ENCODE measurements at places on chromosomes 16 and 17.
A peak's percentile ranks its signal among the peaks of the same experiment; 100 is the strongest.

DNA sequence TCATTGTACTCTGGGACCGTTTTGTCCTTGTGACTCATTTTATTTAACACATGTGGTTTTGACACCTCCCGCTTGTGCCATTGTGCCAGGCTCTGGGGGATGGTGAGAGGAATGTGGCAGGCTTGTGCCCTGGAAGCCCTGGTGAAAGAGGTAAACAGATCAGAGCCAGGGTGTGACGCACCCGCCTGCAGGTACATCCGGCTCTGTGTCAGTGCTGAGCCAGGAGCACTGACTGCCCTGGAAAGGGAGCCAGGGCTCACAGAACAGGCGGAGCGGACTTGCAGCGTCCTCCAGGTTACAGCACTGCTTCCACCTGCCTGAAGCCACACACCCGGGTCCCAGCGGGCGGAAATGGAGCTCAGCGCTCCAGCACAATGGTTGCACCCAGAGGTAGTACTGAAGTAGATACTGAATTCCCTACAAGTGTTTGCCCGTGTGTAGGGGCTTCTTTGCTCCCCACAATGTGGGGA is 30.6 kb downstream of the CDRT15 start:
- DNase-seq = no peak

GRCh38 chr17:4823373-4824089 is 9.6 kb upstream of the MINK1 start:
- DNase-seq = no peak

DNA sequence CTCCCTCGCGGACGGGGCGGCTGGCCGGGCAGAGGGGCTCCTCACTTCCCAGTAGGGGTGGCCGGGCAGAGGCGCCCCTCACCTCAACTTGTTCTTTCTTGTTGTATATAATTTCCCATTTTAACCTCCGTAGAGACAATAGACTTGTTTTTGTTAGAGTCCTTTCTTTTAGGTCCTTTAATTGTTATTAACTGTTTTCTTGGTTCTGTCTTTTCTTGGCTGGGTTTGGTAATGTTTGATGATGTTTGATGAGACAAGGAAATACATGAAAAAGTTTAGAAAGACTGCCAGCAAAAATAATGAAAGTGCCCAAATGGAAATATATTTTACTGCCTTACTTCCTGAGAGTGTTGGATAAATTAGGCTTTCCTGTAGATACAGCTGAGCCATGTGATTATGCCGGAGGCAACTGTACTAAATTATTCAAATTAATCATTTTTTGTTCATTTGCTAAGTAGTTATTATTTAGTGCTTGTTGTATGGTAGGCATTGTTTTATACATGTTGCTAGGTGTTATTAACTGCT is 30.9 kb downstream of the PRPSAP2 start:
- no peak for DNase-seq

- no peak for DNase-seq
Measured at GRCh38 chr16:880471-881171, 80.1 kb upstream of the GNG13 start.

- no peak for DNase-seq
Measured at GRCh38 chr17:57565176-57565575, 179.9 kb downstream of the CCDC182 start.

DNA sequence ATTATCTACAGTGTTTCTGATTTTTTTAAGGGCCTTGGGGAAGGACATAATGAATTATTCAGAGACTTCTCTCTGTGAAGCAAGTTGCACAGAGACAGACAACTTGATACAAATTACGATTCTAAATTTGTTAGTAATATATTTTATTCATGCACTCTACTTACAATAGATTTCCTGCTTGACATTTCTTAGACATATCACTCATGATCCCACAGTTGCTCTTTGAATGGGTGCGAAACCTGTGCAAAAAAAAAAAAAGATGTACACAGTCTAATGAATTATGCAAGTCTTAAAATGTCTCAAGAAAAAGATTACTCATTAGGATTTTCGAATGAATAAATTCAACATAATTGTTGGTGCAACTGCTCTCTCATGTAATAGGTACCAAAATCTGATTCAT is 254.8 kb downstream of the PRKCA start:
- DNase-seq = no peak

GRCh38 chr16:86079255-86079885 is 180.4 kb downstream of the IRF8 start:
- no peak for DNase-seq

GRCh38 chr16:53852678-53853077 is 148.7 kb downstream of the FTO start:
- no peak for DNase-seq

DNA sequence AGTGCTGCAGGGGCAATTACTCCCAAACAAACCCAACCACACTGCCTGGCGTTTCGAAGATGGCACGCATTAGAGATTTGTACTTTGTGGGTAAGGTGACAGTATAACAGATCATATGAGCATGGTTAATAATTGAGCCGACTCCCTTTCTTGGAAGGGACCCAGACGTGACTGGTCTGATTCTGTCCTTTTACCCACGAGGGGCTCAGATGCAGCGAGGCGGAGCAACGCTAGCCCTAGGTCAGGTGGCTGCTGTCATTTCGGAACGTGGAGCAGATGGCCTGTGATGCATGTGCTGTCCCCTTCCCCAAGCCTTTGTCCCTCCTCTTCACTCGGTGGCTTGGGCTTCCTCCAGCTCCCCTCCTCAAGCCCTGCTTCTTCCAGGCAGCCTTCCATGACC is 84.2 kb downstream of the SNX29 start:
- DNase-seq = peak; percentile 60

GRCh38 chr17:58153046-58153445 is 4.9 kb downstream of the OR4D1 start:
- DNase-seq = no peak

- peak; percentile 91 for DNase-seq
Measured at GRCh38 chr16:22192261-22193062, 13.6 kb upstream of the EEF2K start.

- DNase-seq = no peak
Measured at GRCh38 chr16:55367301-55367811, 43.4 kb downstream of the IRX6 start.
